ENCODE measurements at places on chromosomes 7 and 10.

GRCh38 chr10:22253580-22253882 lies 35.7 kb upstream of the EBLN1 start:
- DNase-seq = no peak

- no peak for DNase-seq
Observed at GRCh38 chr7:42753811-42754363, 158.0 kb downstream of the C7orf25 start.

DNA sequence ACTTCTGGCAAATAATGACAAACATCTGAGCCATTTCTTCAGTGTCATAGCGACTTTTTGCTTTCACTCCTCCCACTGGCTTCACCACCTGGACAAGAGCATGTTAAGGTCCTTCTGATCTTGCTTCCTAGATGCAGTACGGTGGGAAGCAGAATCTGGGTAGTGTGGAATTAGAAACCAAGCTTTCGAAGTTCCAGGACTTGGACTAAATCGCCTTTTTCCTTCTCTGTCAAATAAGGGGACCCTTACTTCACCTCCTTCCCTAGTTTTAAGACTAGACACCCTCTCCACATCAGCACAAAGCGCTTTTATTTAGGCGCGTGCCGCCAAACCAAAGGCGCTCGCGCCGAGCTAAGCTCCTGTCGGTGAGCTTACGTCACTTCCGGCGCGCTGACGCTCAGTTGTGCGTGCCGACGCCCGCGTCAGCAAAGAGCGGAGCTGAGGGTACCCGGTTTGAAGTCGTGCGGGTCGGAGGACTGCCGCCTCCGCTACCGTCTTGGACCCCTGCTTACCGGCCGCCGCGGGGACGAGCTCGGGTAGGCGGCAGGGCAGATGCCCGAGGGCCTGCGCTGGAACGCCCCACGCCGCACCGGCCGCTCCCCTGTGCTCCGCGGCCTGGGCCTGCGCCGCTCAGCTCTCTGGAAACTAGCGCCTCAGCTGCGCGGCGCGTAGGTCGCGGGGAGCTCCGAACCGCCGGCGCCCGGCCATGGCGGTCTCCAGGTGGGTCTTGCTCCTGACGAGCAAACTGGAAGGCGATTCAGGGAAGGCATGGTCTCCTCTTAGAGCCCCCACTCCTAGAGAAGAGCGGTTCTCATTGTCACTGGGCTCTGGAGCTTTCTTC lies at the start of gene BTAF1:
Gene BTAF1, plus strand, starts transcription at position 400 of the 841 bp plus-strand sequence. Its CDS starts 307 bp downstream, at position 707.
- DNase-seq = peak; percentile 95

GRCh38 chr10:100182281-100182680 lies 3.5 kb downstream of the ERLIN1 start:
- DNase-seq = no peak

DNA sequence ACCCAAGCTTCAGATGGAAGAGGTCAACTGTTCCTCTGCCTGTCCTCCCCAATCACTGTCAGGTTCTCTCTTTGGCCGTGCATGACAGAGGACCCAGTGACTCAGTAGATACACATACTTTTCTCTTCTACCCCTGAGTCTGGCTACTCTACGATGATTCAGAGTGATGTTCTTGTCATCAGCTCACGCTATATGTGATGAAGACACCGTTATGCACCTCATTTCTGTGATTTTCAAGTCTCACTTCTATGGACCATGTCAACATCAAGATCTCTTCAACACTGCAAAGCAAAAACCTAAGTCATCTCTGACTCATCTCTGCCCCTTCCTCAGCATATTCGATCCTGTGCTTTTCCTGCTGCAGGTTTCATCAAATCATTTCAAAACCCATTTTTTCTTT lies 76.6 kb upstream of the DGKI start:
- DNase-seq = peak; percentile 15

DNA sequence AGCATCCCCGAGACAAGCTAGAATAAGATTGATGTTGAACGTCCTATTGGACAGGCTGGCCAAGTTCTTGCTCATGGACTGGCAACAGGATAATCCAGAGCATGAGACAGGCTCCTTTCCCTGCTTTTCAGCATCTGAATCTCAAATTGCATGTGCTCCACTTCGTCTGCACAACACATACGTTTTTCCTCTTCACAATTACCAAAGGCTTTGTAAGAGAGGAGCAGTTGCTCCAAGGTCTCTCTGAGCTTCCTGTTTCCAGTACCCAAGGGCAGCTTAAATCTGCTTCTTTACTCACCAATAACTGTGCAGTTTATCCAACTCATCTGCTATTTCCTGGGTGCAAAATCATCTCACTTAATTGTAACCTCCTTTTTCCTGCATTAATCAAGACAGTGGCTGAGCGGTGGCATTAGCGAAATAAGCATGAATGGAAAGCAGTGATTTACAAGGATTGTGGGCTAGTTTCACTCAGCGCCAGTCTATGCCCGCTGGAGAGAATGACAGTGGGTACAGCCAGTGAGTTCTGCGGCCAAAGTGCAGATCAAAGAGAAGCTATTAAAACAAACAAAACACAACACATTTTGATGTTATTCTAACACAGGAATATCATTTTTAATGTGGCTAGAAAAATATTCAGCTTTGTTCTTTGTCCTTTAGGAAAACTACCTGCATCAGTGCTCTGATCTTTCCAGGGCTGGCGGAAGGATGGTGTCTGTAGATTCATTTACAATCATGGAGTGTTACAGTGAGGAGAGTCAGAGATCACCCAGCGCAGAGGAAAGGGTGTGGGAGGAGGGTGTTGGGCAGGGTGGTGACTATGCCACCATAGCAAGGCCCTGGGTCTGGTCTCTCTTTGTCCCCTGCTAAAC lies 79.8 kb downstream of the CHN2 start:
- DNase-seq = no peak

Data from GM12865 (cell line).